ENCODE measurements at places on chromosomes 7 and 10. TPM values are rescaled to one million over a fixed set of nuclear protein-coding genes. Genes with fewer than 3 reads are reported as not detected.

DNA sequence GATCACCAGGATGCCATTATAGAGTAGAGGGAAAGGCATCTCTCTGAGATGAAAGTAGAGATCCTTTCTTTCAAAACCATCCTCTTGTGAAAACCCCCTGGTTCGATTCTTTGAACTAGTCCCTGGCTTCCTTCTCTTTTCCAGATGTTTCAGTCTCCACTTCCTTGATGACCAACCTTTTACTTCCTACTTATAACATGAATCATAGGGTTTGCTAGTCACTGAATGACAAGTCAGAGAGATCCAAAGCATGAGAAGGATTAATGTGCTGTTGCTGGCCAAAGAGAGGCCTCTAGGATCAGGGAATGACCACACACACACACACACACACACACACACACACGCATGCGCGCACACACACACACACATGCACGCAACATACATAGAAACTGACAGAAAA, 161.1 kb upstream of the FRMD4A start:
- H3K4me3 ChIP-seq: no peak overlapping the region
- H3K27me3 ChIP-seq: peaks cover 4% of the 10 kb centered on the region
- H3K27ac ChIP-seq: no peak overlapping the region
- no peaks in the 10 kb centered on the region for H3K4me1 ChIP-seq
- no peak for DNase-seq

- H3K27ac ChIP-seq: no peak overlapping the region
- DNase-seq: no peak
- no peak overlapping the region for H3K4me3 ChIP-seq
- H3K36me3 ChIP-seq: no peaks in the 10 kb centered on the region
- H3K27me3 ChIP-seq: peaks cover 11% of the 10 kb centered on the region
These were observed 118.1 kb upstream of the SEM1 start for GRCh38 chr7:96827701-96828100.

DNA sequence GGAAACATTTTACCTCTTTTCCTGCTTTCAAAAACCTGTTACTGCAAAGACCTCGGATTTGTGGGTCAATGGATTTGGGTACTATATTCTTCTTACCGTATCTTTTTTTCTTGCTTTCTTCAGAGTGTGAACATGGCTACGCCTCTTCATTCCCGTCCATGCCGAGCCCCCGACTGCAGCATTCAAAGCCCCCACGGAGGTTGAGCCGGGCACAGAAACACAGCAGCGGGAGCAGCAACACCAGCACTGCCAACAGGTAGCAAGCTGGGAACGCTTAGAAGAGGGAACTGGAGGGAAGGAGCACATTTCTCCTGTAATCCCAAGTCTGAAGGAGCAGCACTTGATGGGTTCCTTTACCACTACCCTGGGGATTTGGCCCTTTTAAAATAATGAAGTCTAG, 20.7 kb downstream of the MXI1 start:
- no peak overlapping the region for H3K27ac ChIP-seq
- peaks cover 15% of the 10 kb centered on the region for H3K4me1 ChIP-seq
- H3K4me3 ChIP-seq: peak overlapping the region; percentile 54
- H3K27me3 ChIP-seq: peaks cover 11% of the 10 kb centered on the region

GRCh38 chr7:55893940-55894339, 6.7 kb downstream of the ZNF713 start:
- H3K4me1 ChIP-seq: no peaks in the 10 kb centered on the region
- no peak overlapping the region for H3K27ac ChIP-seq
- no peak for DNase-seq
- H3K4me3 ChIP-seq: no peak overlapping the region

DNA sequence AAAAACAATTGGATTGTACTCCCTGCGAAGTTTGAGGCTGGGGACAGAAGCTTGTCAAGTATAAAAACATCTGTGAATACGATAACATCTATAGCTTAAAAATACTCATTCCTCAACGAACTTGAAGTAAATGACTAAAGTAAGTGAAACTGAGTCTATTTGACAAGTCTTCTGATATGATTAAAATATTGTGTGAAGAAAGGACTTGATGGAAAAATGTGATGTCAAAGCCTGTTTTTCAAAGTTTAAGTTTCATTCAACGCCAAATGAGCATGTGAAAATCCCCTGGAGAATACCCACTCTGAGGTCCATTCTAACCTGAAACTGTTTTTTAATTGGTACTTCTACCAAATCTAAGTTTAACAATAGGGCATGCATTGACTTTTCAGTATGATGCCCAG, 122.3 kb upstream of the MDFIC start:
- no peaks in the 10 kb centered on the region for H3K36me3 ChIP-seq
- H3K27ac ChIP-seq: no peak overlapping the region
- DNase-seq: no peak
- no peaks in the 10 kb centered on the region for H3K4me1 ChIP-seq
- no peaks in the 10 kb centered on the region for H3K27me3 ChIP-seq
- H3K4me3 ChIP-seq: no peak overlapping the region

Gene TCAF2
- polyA plus RNA-seq: 4.1 TPM

Gene CDH23
- not detected for polyA plus RNA-seq

DNA sequence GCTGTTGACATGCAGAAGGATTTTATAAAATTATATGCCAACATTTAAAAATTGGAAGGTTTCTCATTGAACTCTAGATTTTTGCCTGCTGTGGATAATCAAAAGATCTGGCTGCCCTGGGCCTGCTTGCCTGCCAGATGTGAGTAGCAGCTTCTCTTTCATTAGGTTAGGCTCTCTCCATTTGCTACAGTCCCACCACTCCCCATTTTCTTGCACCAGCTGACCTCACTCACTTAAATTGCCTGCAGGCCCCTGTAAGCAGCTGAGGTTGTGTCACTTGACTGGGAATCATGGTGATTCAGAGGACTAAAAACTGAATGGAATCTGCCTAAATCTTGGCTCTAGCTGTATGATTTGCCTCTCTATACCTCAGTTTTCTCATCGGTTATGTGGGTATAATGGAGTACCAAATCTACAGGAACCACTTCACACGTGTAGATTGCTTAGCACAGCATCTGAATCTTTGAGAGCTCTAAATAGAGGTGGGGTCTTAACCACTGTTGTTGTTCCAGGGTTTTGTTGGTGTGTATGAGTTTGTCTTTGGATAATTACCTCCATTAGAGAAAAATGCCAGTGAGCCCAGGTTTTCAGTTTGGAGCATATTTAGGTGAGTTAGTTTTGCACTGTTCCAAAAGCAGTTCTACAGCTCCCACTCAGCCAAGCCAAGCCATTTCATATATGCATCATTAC, 18.6 kb upstream of the RAPGEF5 start:
- H3K4me3 ChIP-seq: no peak overlapping the region
- H3K27me3 ChIP-seq: no peaks in the 10 kb centered on the region
- H3K36me3 ChIP-seq: no peaks in the 10 kb centered on the region
- no peak for DNase-seq

- H3K4me1 ChIP-seq: peaks cover 11% of the 10 kb centered on the region
- DNase-seq: peak; percentile 6
- H3K4me3 ChIP-seq: no peak overlapping the region
- H3K27me3 ChIP-seq: no peaks in the 10 kb centered on the region
- peak overlapping the region; percentile 23 for H3K27ac ChIP-seq
- no peaks in the 10 kb centered on the region for H3K36me3 ChIP-seq
These were observed 69.6 kb upstream of the CDK1 start for GRCh38 chr10:60708666-60709065.

DNA sequence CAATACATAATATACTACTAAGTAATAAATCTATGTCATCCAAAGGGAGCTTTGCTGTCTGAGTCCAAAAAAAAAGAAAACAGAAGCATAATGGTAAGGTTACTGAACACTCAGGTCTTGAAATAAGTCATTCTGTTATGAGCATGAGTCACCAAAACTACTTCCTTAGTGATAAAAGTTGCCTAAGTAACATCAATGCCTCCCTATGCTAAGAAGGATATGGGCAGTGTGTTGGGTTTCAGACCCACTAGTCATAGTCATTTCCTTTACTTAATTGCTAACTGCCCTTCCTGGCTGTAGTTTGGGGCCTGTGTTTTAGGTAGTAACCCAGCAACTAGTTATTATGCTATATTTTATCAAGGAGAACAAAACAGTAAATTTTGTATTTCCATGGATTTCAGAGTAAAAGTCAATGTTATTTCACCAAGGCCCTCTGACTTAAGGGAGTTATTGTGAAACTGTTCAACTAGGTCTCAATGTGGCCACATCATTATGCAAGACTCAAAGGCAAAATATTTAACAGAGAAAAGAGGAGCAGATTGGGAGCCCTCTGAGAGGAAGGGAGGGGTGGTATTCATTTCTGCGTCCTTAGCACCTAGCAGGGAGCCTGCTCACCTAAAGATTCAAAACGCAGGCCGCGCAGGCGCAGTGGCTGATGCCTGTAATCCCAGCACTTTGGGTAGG, 11.7 kb upstream of the VIM start:
- peaks cover 9% of the 10 kb centered on the region for H3K36me3 ChIP-seq
- no peak overlapping the region for H3K4me3 ChIP-seq
- H3K4me1 ChIP-seq: peaks cover 13% of the 10 kb centered on the region

Gene SPDYE8
- not detected for polyA plus RNA-seq

GRCh38 chr7:43735403-43735801, 6.1 kb upstream of the COA1 start:
- H3K4me1 ChIP-seq: no peaks in the 10 kb centered on the region
- no peaks in the 10 kb centered on the region for H3K36me3 ChIP-seq
- no peak for DNase-seq
- no peak overlapping the region for H3K27ac ChIP-seq
- H3K27me3 ChIP-seq: peaks cover 3% of the 10 kb centered on the region
- H3K4me3 ChIP-seq: no peak overlapping the region

DNA sequence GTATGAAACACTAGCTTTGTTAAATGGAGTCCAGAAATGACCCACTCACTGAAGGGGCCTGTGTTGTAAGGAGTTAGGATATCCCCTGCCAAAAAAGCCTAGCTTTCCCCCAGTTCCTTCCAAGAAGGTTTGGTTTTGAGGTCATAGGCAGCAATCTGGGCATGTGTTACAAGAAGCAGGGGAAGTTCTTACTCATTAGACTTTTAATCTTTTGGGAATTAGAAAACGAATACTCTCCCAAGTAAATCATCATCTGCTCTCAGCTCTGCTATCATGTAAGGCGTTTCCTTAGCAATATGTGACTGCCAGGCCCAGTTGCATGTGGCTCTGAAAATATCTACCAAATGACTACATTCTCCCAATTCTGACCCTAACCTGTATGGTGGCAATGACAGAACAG, 3.7 kb downstream of the NOD1 start:
- H3K36me3 ChIP-seq: peaks cover 24% of the 10 kb centered on the region
- peaks cover 86% of the 10 kb centered on the region for H3K4me1 ChIP-seq
- peak overlapping the region; percentile 9 for H3K27ac ChIP-seq

GRCh38 chr7:137667633-137668387, 179.0 kb downstream of the DGKI start:
- no peak overlapping the region for H3K4me3 ChIP-seq
- H3K36me3 ChIP-seq: no peaks in the 10 kb centered on the region
- H3K4me1 ChIP-seq: no peaks in the 10 kb centered on the region
- no peak for DNase-seq
- peaks cover 7% of the 10 kb centered on the region for H3K27me3 ChIP-seq
- H3K27ac ChIP-seq: no peak overlapping the region

Gene IFIT1
- polyA plus RNA-seq: 6.0 TPM

Gene OR2A42
- not detected for polyA plus RNA-seq

DNA sequence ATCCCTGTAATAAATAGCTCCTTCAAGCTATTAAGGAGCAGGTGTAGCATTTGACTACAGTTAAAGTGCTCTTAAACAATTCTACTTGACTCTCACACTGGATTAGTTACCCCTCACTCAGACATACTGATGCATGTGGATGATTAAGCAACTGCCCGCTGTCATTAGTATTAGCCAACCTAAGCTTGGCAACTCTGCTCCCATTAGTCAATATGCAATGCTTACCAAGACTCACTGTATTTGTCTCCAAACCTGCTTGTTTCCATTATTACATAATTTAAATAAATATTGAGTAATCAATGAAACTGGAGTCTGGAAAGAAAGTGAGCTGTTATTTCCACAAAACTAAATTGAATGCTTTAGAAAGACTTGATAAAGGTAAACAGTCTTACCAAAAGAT, 144.0 kb upstream of the ASAH2 start:
- H3K27me3 ChIP-seq: no peaks in the 10 kb centered on the region
- peaks cover 4% of the 10 kb centered on the region for H3K36me3 ChIP-seq

Gene TMEM229A
- not detected for polyA plus RNA-seq

Gene KNDC1
- not detected for polyA plus RNA-seq

DNA sequence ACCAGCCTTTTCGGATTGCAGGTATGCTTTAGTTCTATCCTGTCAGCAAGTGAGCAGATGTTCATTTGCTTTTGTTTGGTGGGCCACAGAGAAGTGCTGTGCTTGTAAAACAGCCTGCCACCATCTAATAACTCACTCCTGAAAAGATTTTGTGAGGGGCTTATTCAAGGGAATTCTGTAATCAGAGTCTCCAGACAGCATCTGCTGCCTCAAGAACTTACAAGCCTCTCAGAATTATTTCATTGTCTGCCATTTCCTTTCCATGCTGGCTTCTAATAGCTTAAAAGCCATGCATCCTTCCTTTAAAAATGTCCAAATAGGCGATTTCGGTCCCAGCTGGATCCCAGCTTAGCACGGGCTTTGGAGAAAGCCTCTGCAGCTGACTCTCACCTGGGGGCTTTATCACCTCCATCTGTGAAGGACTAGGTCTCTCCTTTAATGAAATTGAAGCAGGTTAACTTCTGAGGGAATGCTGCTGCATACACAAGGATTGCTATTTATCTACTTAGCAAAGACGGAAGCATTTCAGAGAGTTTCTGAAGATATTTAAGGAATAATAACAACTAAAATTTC, 48.0 kb downstream of the MALRD1 start:
- no peak for DNase-seq
- H3K4me3 ChIP-seq: no peak overlapping the region
- no peak overlapping the region for H3K27ac ChIP-seq
- H3K36me3 ChIP-seq: no peaks in the 10 kb centered on the region
- no peaks in the 10 kb centered on the region for H3K4me1 ChIP-seq

Gene PIK3CG
- 65.0 TPM for polyA plus RNA-seq

Gene ALDH18A1
- 49.6 TPM for polyA plus RNA-seq

GRCh38 chr7:111729483-111729882, 167.2 kb upstream of the IMMP2L start:
- DNase-seq: no peak
- no peaks in the 10 kb centered on the region for H3K27me3 ChIP-seq
- H3K4me3 ChIP-seq: no peak overlapping the region
- H3K27ac ChIP-seq: no peak overlapping the region
- H3K36me3 ChIP-seq: no peaks in the 10 kb centered on the region

Gene STEAP4
- polyA plus RNA-seq: not detected

GRCh38 chr7:143372070-143372469, 9.1 kb upstream of the ZYX start:
- H3K4me3 ChIP-seq: peak overlapping the region; percentile 67
- peaks cover 59% of the 10 kb centered on the region for H3K4me1 ChIP-seq
- peak; percentile 69 for DNase-seq
- H3K27ac ChIP-seq: peak overlapping the region; percentile 71
- H3K36me3 ChIP-seq: no peaks in the 10 kb centered on the region

Measured in immature natural killer cell (primary cell).